ENCODE measurements at places on chromosomes 16 and 17. TPM values are rescaled to one million over a fixed set of nuclear protein-coding genes. Genes with fewer than 3 reads are reported as not detected.

GRCh38 chr17:81432941-81433340, 37.7 kb downstream of the BAHCC1 start:
- DNase-seq = no peak

DNA sequence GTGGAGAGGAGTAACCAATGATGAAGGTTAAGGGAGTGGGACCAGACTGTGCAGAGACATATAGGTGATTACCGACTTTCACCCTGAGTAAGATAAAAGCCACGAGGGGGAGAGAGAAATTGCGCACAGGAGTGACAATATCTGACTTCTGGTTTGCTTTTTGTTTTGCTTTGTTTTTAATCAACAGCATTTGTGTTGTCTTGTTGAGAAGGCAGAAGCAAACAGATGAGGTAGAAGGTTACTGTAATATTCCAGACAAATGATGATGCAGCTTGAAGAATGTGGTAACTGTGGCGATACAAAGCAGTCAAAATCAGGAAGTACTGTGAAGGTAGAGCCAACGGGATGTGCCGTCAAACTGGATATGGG, 7.5 kb downstream of the PELP1 start:
- DNase-seq = no peak

GRCh38 chr17:47243737-47244598, 9.7 kb upstream of the ITGB3 start:
- no peak for DNase-seq

Gene WNK4
- polyA plus RNA-seq = 0.86 TPM

Gene CBFA2T3
- 0.51 TPM for polyA plus RNA-seq

Gene CDH8
- 15.1 TPM for polyA plus RNA-seq
